ENCODE measurements at places on chromosomes 5 and 9. TPM values are rescaled to one million over a fixed set of nuclear protein-coding genes. Genes with fewer than 3 reads are reported as not detected.

DNA sequence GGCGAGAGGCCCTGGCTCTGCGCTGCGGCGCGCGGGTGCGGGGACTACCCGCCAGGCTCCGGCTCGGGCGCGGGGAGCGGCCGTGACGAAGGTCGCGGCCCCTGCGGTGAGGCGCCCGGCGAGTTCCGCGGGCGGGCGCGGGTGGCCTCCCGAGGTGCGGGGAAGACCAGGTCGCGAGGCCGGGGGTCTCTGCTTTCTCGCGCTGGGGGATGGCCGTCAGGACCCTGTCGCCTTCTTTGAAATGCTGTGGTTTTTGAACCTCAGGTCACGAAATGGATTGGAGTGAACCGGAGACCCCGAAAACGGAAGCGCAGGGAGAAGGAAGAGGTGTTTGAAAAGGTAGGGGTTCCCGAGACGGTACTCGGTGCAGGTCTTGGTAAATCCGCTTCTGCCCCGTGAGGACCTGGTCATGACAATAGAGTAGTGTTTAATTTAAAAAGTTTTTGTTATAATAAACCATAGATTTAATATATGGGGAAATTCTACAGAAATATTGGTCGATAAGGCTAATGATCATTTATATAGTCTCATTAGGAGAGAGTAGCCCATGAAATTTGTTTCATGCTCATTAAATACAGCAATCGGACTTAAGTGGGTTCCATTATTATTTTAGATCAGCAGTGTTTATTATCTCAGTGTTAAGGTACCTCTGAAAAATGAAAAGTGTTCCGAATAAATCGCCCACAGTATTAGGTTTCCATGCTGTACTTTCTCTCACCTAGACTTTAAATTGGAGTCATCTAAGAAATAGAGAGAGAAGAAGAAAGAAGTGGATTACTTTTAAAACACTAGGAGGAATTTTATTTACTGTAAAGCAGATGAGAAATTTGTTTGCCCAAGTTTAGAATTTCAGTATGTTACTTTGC lies 279.0 kb downstream of the AOPEP start:
- no peak for DNase-seq

DNA sequence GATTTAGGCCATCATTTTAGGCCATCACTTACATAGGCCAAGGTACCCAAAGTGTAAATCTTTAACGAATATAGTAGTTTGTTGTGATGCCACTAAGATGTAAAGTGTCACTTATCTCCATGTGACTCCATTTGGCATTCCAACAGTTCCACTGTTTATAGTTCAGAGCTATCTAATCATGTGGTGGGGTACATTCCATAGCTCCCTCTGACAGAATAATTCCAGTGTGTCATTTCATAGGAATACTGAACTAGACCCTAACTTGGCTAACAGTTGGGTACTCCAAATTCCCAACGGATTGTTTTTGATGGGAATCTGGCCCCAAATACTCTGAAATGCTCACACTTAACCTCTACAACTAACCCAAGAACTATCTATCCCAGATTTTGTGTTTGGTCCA lies 76.7 kb upstream of the FST start:
- no peak for DNase-seq

GRCh38 chr5:59380350-59380951 lies 513.1 kb downstream of the PDE4D start:
- no peak for DNase-seq

FCN2 gene
- total RNA-seq = 2.6 TPM

- no peak for DNase-seq
Measured at GRCh38 chr5:72693546-72694205, 122.8 kb upstream of the TNPO1 start.

CDKN2AIPNL gene
- 18.0 TPM for total RNA-seq

DNA sequence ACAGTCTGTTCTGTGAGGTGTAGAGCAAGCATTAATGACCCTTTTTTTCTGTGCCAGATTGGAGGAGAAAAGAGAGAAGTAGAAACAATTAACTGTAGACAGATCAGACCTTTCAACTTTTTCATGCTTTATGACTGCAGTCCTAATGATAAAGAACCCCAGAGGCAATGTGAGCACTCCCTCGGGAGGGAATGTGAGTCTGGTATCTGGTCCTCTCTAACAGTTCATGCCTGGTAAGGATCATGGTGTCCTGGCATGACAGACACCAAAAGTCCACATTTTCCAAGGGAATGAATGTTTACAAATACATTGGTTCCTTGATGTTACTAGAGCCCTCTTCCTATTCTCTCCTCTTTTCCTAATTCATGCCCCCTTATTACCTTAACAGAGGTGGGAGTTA lies 70.3 kb downstream of the MTAP start:
- DNase-seq = no peak

All from mucosa of gallbladder (tissue), 1 donor.